ENCODE measurements at places on chromosomes 5 and 9.

DNA sequence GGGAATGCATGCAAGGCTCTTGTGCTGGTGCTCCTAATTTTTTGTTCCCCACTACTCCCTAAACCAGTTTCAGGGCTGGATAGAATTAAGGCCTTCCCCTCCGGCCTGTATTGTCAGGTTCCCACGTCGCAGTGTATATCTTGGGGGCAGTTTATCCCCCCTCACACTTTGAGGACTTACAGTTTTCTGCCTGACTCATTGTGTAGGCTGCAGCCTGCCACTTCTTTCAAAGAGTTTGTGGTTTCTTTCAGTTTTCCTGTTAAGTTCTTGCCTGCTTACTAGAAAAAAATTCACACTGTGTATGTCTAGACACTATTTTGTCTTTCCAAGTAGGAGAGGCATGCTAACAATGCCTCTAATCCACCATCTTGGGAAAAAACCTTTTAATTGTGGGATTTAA lies 28.4 kb upstream of the BTNL3 start:
- DNase-seq = no peak

DNA sequence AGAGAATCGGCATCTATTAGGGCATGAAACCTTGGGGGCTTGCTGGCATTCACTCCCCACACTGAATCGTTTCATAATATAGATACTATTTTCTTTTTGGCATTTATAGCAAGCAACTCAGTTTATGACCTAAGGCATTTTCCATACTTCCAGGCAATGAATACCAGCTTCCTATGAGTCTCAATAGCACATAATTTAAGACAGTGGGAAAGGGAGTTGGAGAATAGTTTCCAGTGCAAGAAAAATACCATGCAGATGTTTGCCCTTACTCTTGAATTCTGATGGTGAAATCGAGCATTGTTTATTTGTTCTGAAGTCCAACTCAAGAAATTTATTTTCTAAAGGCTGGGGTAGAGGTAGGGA lies 175.8 kb upstream of the KLF9 start:
- DNase-seq = no peak

- DNase-seq = no peak
These were observed 52.9 kb upstream of the EXOC3 start for GRCh38 chr5:389891-390622.

- no peak for DNase-seq
These were observed 63.5 kb downstream of the OTULIN start for GRCh38 chr5:14727928-14728458.

- DNase-seq = no peak
These were observed 65.0 kb downstream of the C9orf152 start for GRCh38 chr9:110142868-110143481.

GRCh38 chr9:32881948-32882347 lies 98.6 kb downstream of the TMEM215 start:
- no peak for DNase-seq

GRCh38 chr9:75101004-75101588 lies 12.8 kb downstream of the OSTF1 start:
- no peak for DNase-seq

DNA sequence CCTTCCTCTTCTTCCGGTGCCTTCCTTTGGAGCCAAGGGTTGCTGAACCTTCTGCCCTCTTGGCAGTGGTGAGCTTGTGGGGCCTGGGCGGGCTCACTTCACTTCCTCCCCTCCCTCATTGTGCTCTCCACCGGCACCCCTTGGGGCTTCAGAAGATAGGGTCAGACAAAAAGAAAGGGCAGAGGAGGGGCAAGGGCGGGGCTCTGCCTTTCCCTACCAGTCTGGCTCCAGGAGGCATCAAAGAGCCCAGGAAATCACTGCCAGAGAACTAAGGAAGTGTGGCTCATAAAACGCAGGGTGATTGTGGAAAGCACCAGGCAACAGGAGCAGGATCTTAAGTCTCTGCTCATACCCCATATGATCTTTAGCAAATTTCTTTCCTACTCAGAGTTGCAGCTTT lies 34.8 kb downstream of the ACOT12 start:
- DNase-seq = no peak

- no peak for DNase-seq
These were observed 30.0 kb upstream of the PPP1R2B start for GRCh38 chr5:156819967-156820581.

DNA sequence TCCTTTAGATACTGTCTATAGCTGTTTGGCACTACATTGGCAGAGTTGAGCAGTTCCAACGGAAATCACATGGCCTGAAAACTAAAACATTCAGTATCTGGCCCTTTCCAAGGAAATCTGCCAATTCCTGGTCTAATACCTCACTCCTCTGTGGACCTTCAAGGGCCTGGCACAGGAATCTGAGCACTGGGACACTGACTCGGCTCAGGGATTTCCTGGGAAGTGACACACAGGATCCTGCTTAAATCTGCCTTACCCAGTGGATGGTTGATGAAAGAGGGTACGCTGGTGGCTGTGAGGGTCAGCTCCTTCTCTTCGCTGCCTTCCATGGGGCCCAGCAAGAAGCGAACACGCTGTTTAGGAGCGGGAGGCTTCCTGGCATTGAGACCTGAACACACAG lies 904 bp downstream of the TRUB2 start:
- DNase-seq = no peak

DNA sequence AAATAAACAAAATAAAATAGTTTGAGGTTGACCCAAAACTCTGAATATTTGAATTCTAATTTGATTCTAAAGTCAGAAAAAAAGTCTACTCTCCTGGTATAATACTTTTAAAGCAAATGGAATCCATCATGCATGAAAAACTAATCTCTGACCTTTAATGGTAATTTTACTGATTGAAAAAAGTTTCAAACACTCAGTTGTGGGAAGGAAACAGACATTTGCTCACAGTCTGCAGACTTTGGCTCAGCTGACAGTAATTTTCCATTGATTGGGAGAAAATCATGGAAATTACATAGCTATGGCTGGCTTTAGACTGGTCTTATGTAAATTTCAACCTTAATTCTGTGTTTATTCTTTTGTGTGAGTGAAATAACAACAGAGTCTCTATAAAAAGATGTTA lies 574.3 kb downstream of the PDE4D start:
- no peak for DNase-seq

GRCh38 chr9:72294936-72295335 lies 70.1 kb downstream of the ZFAND5 start:
- no peak for DNase-seq

- DNase-seq = no peak
These were observed 18.8 kb downstream of the NR2F1 start for GRCh38 chr5:93601802-93602155.

DNA sequence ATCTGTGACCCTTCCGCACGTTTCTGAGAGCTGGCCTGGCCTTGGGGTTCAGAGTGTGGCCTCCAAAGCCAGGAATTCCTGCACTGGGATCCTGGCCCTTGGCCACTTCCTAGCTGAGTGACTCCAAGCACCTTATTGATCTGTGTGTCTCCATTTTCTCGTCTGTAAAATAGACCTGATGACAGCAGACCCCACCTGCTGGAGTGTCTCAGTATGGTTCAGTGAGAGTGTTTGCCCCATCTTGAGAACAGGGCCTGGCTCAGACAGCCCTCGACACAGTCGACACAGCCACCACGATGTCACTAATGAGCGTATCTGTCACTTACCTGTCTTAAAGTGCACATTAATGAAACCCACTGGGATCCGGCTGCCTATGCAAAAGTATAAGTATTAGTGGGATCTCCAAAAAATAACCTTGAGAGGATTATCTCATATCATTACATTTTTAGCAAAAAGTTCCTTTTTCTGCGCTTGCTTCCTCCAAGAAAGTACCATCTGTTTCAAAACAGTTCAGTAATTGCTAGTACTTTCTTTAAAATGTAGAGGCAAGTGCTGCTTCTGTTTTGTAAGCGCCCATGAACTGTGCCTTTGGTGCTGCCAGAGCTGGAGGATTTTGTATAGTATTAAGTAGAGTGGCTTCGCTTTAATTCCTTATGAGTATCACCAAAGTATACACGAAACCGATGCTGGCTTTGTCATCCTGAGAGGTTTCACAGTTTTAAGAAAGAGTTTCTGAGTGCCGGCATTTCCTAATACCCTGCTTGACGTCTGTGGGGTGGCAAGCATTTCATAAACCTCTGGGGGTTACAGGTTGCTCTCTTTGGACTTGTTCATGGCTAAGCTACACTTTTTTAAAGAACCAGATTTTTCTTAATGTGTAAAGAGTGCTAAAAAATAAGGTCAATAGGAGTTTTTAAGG lies 31.7 kb downstream of the UBE2QL1 start:
- no peak for DNase-seq

GRCh38 chr9:8816361-8816760 lies 1016.8 kb upstream of the DMAC1 start:
- DNase-seq = no peak

All from HFF-Myc (cell line).